DMS79 treated with DMSO at 0.1 percent for 48 hours (cell line): ENCODE measurements at places on chromosomes 13 and 19.

- DNase-seq, result no peak
Measured at GRCh38 chr19:16085115-16085514, 8.8 kb downstream of the TPM4 start.

DNA sequence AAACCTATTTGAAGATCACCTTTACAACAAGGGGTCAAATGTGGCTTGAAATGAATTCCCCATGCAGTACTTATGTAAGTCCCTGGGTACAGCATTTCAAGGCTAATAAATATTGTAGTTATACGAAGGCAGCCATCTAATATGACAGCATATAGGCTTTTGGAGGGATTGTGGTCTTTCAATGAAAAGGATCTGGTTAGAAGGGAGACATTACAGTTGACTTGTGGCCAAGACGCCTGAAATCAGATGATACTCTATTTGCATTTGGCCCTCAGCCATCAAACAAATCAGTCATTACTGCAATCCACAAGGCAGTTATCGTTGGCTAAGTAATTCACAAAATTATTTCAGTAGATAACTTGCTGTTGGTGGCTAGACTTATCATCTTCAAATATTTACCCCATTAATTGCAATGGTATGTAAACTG is 242.7 kb downstream of the DCLK1 start:
- peak; percentile 79 for DNase-seq

DNA sequence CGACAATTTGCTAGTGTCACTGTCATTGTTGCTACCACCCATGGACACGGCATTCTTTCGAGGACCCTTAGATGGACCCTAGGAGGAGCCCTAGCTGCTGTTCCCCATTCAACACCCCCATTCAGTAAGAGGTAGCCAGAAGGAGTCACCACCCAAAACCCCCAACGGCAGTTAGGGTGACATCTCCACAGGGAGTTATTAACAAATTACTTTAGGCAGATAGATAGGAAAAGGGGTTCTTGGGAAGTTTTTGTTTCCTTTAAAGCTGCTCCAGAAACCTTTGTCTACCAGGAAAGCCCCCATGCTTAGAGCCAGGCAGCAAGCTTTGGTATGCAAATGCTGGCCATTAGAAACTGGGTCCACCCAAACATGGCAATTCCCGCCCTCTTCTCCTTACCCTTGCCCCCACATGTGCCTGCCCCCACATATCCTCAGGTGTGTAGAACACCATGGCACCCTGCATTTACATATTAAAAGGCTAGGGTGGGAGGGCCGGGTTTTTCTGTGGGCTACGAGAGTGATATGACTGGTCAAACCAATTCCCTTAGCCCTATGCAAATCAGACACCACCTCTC is 190.9 kb downstream of the SLITRK6 start:
- DNase-seq, result no peak

GRCh38 chr13:26920614-26921355 is 160.2 kb upstream of the GPR12 start:
- no peak for DNase-seq

GRCh38 chr19:32865326-32865725 is 4.2 kb downstream of the SLC7A9 start:
- DNase-seq, result no peak

GRCh38 chr13:52896827-52897659 is 48.6 kb upstream of the PCDH8 start:
- DNase-seq, result no peak

DNA sequence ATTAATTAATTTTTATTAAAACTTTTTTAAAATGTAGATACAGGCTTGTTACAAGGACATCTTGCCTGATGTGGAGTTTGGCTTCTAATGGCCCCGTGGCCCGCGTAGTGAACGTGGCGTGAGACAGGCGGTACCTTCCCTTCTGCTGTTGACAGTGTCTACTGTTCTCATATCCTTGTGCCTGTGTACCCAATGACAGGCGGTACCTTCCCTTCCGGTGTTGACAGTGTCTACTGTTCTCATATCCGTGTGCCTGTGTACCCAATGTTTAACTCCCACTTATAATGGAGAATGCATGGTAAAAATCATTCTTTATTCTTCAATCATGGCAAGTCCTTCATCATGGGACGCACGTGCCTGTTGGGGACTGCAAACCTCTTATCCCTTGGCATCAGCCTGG is 79.1 kb upstream of the ZNF835 start:
- DNase-seq, result no peak

DNA sequence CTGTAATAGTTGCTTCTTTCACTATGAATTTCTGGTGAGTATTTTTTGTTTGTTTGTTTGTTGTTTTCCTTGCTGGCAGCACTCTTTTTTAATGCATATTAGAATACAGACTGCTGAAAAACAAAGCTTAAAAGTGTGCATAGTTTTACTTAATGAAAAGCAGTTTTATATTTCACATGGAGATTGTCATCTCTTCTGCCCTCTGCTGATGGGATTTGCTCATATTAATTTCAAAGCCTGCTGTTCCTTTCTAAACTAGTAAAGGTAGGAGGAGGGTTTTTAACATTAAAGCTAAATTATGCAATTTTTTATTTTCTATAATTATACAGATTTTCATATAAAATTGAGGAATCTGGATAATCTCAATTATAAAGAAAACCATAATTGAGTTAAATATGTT is 692.6 kb upstream of the SLITRK1 start:
- no peak for DNase-seq

DNA sequence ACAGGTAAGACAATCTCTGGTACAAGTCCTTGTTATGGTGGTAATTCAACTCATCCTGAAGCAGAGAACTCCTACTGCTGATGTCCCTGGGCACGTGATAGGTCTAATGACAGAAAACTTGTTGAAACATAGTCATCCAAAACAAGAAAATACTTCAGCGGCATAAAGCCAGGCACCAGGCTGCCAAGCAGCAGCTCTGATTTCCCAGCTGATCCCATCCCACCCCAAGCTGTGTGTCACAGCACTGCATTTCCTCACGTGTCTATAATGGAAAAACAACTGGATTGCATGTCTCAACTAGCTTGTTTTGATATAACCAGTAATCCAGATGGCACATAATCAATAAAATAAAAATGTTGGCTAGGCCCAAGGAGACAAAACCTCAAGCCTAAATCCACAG is 64.8 kb downstream of the MIPEP start:
- no peak for DNase-seq

DNA sequence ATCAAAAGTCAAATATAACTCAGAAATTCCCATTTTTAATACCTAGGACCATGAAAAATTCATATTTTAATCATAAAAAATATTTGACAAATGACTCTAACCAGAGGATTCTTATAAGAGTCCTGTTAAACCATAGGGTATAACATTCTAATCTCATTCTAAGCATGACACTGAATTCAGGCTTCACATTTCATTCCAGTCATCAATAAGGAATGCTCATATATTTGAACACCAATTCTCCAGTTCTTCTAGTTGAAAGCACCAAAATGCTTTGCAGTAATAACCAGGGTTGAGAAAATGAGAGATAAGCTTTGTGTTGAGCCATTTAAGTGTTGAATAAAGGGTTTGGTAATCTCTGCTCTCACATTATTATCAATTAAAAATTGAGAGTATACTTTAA is 147.5 kb downstream of the VWA8 start:
- no peak for DNase-seq

GRCh38 chr19:38901683-38902082 is 1.9 kb downstream of the NFKBIB start:
- DNase-seq, result no peak

- DNase-seq, result no peak
Measured at GRCh38 chr13:61756031-61756430, 340.4 kb upstream of the PCDH20 start.

DNA sequence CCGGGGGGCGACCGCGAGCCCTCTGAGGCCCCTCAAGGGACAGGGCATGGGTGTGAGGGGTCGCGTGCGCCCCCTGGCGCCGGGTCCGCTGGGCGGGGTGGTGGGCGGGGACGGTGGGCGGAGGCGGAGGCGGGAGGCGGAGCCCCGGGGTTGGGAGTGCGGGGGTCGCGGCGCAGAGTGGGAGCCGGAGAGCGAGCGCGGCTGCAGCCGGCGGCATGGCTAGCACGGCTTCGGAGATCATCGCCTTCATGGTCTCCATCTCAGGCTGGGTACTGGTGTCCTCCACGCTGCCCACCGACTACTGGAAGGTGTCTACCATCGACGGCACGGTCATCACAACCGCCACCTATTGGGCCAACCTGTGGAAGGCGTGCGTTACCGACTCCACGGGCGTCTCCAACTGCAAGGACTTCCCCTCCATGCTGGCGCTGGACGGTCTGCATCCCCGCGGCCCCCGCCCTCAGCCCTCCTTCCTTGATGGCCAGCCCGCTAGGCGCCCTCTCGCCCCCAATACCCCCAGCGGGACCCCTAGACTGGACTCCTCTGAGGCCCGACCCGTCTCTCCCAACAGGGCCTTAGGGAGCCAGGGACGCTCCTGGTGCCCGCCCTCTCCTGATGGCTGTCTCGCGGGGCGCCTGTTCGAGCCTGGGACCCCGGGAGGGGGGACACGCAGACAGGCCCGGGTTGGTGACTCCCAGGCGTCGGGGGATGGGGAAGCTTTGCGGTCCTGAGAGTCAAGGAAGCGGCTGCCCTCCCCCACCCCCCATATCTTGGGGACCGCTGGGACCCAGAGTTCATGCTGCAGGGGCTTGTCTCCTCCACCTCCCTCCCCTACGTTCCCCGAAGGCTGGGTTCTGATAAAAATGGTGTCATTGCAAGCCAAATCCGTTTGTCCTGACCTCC is at the start of gene CLDN10:
CLDN10 (plus strand) TSS at position 182 of the 903 bp plus-strand sequence; CDS start at position 216, 34 bp downstream.
- DNase-seq, result no peak

GRCh38 chr13:63128716-63129115 is 1713.1 kb upstream of the PCDH20 start:
- no peak for DNase-seq

GRCh38 chr13:74090869-74091605 is 43.2 kb downstream of the KLF12 start:
- DNase-seq, result no peak

DNA sequence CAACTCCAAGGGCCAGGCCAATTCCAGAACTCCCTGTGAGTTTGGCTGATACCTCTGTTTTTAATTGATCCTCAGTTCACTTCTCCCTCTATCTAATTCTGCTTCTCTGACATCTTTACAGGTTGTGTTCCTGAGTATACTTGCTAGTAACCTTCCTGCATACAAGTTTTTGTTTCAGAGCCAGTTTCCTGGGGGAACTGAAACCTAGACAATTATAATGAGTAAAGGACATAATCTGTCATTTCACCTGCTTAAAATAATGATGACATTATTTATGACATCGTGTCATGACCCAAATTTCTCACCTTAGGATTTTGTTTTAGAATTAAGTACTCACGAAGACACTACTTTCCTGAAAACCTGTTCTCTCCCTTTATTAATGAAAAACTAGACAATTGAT is 12.5 kb upstream of the MYCBP2 start:
- DNase-seq, result no peak

DNA sequence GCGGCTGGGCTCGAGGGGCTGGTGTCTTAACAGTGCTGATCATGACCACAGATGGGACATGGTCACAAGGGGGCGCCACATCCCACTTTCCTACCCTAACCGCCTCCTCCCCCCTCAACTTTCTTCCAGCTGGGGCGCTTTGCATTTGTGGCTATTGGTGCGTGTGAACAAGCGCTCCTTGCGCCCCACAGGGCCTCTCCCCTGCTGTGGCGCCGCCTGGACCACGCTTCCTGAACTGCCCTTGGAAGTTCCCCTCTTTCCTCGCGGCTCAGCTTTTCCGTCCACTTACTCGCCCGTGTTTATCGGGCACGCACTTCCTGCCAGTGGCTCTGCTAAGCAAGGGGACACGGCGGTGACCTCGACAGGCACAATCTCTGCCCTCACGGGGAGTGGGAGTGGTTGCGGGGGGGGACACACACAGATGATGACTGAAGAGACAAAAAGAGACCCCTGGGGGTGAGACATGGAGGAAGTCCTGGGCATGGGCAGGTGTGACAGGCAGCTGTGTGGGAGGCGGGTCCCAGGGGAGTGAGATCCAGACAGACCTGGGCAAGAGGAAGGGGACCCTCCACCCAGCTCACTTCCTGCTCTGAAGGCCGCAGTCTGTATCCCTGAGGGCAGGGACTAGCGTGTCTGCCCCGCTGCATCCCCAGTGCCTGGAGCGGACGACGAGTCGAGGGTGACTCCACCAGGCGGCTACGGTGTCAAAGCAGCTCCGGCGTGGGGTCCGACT is 40.3 kb downstream of the ZNF787 start:
- peak; percentile 40 for DNase-seq

- no peak for DNase-seq
Measured at GRCh38 chr19:35112995-35113688, 2.5 kb upstream of the FXYD3 start.

GRCh38 chr19:18425515-18426415 is 6.6 kb downstream of the SSBP4 start:
- no peak for DNase-seq

DNA sequence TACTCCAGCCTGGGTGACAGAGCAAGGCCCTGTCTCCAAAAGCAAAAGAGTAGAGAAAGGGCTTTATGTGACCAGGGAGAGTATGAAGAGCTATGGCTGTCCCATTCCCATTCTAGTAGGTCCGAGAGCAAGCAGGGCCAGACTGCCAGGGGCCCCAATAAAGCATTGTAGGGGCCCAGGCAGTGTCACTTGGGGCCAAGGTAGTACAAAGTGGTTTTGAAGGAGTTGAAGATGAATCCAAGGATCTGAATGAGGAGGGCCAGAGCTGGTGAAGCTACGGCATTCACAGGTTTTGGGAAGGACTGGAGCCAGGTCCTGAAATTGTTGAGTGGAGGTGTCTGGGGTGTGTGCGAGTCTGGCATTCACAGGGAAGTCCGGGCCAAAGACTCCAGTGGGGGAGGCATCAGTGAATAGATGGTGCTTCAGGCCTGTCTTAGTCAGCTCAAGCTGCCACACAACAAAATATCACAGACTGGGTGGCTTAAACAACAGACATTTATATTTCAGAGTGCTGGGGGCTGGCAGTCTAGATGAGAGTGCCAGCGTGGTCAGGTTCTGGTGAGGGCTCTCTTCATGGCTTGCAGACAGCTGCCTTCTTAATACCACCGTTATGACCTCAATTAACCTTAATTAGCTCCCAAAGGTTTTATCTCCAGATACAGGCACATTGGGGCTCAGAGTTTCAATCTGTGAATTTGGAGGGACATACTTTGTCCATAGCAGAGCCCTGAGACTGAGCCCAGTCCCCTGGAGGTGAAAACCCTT is 9.9 kb downstream of the NACC1 start:
- DNase-seq, result no peak

- no peak for DNase-seq
Measured at GRCh38 chr19:46744005-46744691, 1.7 kb upstream of the FKRP start.

- DNase-seq, result no peak
Measured at GRCh38 chr13:40151673-40152072, 496.2 kb downstream of the COG6 start.

GRCh38 chr19:46721269-46722003 is 4.5 kb upstream of the PRKD2 start:
- DNase-seq, result no peak
